ENCODE measurements at places on chromosomes 5 and 9.

- no peak for DNase-seq
Measured at GRCh38 chr9:22898591-22898990, 452.0 kb downstream of the DMRTA1 start.

DNA sequence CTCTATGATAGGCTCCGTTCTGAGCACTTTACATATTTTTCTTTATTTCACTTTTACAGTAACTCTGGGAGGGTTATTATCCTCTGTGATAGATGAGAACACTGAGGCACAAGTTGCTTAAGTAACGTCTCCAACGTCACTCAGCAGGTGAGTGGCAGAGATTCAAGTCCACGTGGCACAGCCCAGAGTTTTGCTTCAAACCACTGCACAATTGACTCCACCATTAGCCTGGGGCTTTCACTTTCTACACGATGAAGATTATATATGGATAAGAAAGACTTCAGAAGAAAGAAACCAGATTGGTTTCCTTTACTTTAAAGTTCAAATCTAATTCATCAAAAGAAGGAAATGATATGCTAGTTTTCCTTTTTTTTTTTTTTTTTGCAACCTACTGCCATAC is 245.9 kb downstream of the SYK start:
- DNase-seq = no peak

GRCh38 chr9:98326459-98327248 is 71.2 kb upstream of the TBC1D2 start:
- DNase-seq = no peak

- no peak for DNase-seq
Measured at GRCh38 chr5:170114271-170114670, 8.6 kb downstream of the FOXI1 start.

- no peak for DNase-seq
Measured at GRCh38 chr5:34867660-34868059, 28.7 kb downstream of the TTC23L start.

DNA sequence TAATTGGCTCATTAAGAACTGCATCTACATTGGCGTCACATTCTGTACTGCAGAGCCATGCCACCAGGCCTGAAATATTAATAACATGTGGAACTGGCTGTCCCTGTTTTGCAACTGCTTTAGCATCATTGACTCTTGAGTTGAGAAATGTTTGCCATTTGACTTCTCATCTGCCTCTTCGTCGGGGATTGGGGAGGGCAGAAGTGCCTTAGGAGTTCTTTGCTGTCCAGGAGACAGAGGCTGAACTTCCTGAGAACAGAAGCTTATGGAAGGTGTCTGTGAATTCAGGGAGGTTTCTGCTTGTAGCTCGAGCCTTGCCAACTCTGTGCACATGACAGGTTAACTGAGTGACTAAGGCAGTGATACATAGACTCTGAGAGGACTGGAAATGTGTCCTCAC is 265.0 kb downstream of the KIF4B start:
- DNase-seq = no peak

GRCh38 chr9:99855467-99856176 is 33.9 kb downstream of the NR4A3 start:
- no peak for DNase-seq

DNA sequence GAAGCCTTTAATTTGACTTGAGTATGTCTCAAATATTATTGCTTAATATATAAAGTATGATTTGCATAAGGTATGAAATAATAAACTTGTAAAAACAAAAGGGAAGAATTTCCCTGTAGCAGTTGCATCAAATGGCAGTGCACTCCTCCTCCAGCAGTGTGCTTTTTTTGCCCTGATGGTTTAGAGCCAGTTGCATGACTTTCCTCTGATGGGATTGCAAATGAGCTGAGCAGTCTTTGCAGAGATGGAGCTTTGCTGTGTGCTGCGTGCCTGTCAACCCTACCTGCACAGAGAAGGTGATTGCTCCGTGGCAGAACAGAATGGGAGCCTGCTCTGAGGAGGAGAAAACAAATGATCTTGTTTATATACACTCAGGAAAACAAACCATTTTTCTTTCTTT is 22.7 kb upstream of the CATSPER3 start:
- DNase-seq = no peak

GRCh38 chr5:11386398-11386797 is 517.8 kb downstream of the CTNND2 start:
- no peak for DNase-seq

DNA sequence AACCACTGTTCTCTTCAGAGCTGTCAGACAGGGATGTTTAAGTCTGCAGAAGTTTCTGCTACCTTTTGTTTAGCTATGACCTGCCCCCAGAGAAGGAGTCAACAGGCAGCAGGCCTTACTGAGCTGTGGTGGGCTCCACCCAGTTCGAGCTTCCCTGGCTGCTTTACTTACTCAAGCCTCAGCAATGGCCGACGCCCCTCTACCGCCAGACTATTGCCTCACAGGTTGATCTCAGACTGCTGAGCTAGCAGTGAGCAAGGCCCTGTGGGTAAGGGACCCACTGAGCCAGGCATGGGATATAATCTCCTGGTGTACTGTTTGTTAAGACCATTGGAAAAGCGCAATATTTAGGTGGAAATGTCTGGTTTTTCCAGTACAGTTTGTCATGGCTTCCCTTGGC is 229.6 kb downstream of the TMEM167A start:
- no peak for DNase-seq

GRCh38 chr9:15304632-15305031 is 2.4 kb downstream of the TTC39B start:
- no peak for DNase-seq

- DNase-seq = no peak
Measured at GRCh38 chr9:106403081-106403480, 459.9 kb upstream of the ZNF462 start.

GRCh38 chr9:98236901-98237487 is 18.5 kb downstream of the TBC1D2 start:
- no peak for DNase-seq

GRCh38 chr9:127723444-127723843 is 7.6 kb downstream of the TTC16 start:
- no peak for DNase-seq

GRCh38 chr5:60453186-60453976 is 246.6 kb downstream of the DEPDC1B start:
- no peak for DNase-seq
